ENCODE measurements at places on chromosomes 2 and 18. TPM values are rescaled to one million over a fixed set of nuclear protein-coding genes. Genes with fewer than 3 reads are reported as not detected.

SLC38A11 gene
- not detected for total RNA-seq

CTAGE1 gene
- total RNA-seq: not detected

GRCh38 chr2:137826373-137827372, 137.6 kb upstream of the HNMT start:
- H3K4me3 ChIP-seq: no peak overlapping the region
- DNase-seq: no peak
- no peaks in the 10 kb centered on the region for H3K4me1 ChIP-seq
- H3K27me3 ChIP-seq: no peaks in the 10 kb centered on the region

DSG2 gene
- total RNA-seq: 5.2 TPM

NDUFV2 gene
- 93.2 TPM for total RNA-seq

- DNase-seq: no peak
- H3K27ac ChIP-seq: no peak overlapping the region
- peaks cover 66% of the 10 kb centered on the region for H3K36me3 ChIP-seq
- no peak overlapping the region for H3K4me3 ChIP-seq
These were observed 35.6 kb downstream of the CEP192 start for GRCh38 chr18:13026583-13027270.

TGFA gene
- 7.2 TPM for total RNA-seq

RGPD4 gene
- not detected for total RNA-seq

DNA sequence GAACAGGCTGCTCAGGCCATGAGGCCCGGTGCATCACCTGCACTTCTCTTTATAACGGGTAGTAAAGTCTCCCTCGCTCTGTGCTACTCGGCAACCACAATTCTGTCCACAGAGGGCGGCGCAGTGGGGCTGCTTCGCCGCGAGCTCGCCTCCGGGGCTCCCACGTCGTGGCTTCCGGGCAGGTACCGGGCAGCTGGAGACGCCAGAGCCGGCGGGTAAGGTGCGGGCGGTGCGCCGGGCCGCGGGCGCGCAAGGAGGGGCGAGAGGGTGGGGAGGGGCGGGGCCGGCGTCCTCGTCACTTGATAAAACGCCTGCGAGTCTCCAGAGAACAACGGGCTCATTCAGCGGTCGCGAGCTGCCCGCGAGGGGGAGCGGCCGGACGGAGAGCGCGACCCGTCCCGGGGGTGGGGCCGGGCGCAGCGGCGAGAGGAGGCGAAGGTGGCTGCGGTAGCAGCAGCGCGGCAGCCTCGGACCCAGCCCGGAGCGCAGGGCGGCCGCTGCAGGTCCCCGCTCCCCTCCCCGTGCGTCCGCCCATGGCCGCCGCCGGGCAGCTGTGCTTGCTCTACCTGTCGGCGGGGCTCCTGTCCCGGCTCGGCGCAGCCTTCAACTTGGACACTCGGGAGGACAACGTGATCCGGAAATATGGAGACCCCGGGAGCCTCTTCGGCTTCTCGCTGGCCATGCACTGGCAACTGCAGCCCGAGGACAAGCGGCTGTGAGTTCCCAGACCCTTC, at the start of gene ITGA6:
Gene ITGA6 (plus strand): TSS at position 331 of the 734 bp plus-strand sequence.
- peak within 1 kb of the TSS; percentile 87 for H3K27ac ChIP-seq
- H3K27me3 ChIP-seq: no peaks in the 10 kb centered on the region
- H3K36me3 ChIP-seq: no peaks in the 10 kb centered on the region
- DNase-seq: peak; percentile 71
- H3K4me3 ChIP-seq: peak within 1 kb of the TSS; percentile 80

DNA sequence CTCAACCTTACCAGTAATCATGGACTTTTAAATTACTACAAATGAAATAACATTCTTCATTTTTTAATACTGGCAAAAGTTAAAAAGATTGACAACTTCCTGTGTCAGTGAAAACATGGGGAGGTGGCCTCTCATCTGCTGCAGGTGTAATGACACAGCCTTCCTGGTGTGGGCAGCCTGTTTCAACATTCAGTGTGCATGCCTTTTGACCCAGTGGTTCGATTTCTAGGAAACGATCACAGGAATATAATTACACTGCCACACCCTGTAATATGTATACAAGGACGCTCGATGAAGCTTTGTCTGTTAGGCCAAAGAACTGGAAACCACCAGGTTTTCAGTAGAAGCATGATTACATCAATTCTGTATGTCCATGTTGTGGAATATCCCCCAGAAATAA, 68.7 kb downstream of the MTHFD2 start:
- H3K4me3 ChIP-seq: no peak overlapping the region
- H3K36me3 ChIP-seq: peaks cover 4% of the 10 kb centered on the region
- H3K27me3 ChIP-seq: no peaks in the 10 kb centered on the region
- no peaks in the 10 kb centered on the region for H3K4me1 ChIP-seq
- H3K27ac ChIP-seq: no peak overlapping the region

- H3K27me3 ChIP-seq: no peaks in the 10 kb centered on the region
- no peaks in the 10 kb centered on the region for H3K4me1 ChIP-seq
- H3K4me3 ChIP-seq: no peak overlapping the region
- no peak for DNase-seq
These were observed 307.0 kb upstream of the CELF4 start for GRCh38 chr18:37872562-37872961.

GRCh38 chr2:141498561-141498960, 632.3 kb downstream of the LRP1B start:
- no peaks in the 10 kb centered on the region for H3K27me3 ChIP-seq
- no peaks in the 10 kb centered on the region for H3K4me1 ChIP-seq
- H3K27ac ChIP-seq: no peak overlapping the region

- H3K4me3 ChIP-seq: no peak overlapping the region
- H3K36me3 ChIP-seq: no peaks in the 10 kb centered on the region
- no peaks in the 10 kb centered on the region for H3K27me3 ChIP-seq
- H3K4me1 ChIP-seq: no peaks in the 10 kb centered on the region
- no peak overlapping the region for H3K27ac ChIP-seq
- DNase-seq: no peak
These were observed 471.5 kb downstream of the TXNL1 start for GRCh38 chr18:56166914-56167313.

- H3K27ac ChIP-seq: peak overlapping the region; percentile 68
- peak; percentile 39 for DNase-seq
- no peaks in the 10 kb centered on the region for H3K36me3 ChIP-seq
These were observed 204.0 kb upstream of the ID2 start for GRCh38 chr2:8477552-8478470.

SCN7A gene
- 37.8 TPM for total RNA-seq

GRCh38 chr2:141015341-141016047, 1115.3 kb downstream of the LRP1B start:
- no peak for DNase-seq
- no peaks in the 10 kb centered on the region for H3K4me1 ChIP-seq
- H3K36me3 ChIP-seq: no peaks in the 10 kb centered on the region
- H3K27ac ChIP-seq: no peak overlapping the region
- H3K27me3 ChIP-seq: no peaks in the 10 kb centered on the region
- H3K4me3 ChIP-seq: no peak overlapping the region

SLC5A7 gene
- 1.3 TPM for total RNA-seq

DNA sequence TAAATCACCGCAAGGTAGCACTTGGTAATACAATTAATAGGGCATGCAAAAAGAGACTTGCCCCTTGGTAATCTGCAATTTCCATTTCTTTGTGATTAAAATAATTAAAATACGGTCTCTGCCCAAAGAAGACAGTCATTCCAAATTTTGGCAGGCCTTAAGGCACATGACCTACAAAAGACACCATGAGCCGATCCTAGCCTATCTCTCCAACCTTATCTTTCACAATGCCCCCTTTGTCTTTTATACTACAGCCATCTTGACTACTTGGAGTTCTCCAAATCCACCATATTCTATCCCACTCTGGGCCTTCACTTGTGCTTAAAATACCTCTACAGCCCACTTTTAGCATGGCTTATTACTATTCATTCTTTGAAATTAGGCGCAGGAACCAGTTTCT, 23.3 kb downstream of the CFAP210 start:
- H3K4me1 ChIP-seq: no peaks in the 10 kb centered on the region
- H3K4me3 ChIP-seq: no peak overlapping the region
- no peaks in the 10 kb centered on the region for H3K36me3 ChIP-seq
- H3K27ac ChIP-seq: no peak overlapping the region

DNA sequence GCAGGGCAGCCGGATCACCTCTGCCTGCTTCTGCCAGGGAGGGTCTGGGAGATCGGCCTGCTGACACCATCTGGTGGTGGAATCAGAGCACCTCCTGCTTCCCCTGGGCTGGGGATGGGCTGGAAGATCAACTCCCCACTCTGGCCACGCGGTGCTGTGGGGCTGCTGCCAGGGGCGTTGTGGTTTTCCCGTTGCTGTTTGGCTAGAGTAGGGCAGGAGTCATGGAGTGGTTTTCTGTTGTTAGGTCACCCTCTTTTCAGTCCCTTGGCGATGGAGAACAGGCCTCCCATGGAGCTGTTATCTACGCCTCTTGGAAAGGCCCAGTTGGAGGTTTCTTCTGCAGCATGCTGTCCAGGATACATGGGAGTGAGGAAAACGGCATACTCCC, 15.2 kb downstream of the BCL2L11 start:
- no peaks in the 10 kb centered on the region for H3K36me3 ChIP-seq
- H3K4me1 ChIP-seq: no peaks in the 10 kb centered on the region
- no peaks in the 10 kb centered on the region for H3K27me3 ChIP-seq
- no peak overlapping the region for H3K4me3 ChIP-seq
- peak; percentile 27 for DNase-seq
- no peak overlapping the region for H3K27ac ChIP-seq

DNA sequence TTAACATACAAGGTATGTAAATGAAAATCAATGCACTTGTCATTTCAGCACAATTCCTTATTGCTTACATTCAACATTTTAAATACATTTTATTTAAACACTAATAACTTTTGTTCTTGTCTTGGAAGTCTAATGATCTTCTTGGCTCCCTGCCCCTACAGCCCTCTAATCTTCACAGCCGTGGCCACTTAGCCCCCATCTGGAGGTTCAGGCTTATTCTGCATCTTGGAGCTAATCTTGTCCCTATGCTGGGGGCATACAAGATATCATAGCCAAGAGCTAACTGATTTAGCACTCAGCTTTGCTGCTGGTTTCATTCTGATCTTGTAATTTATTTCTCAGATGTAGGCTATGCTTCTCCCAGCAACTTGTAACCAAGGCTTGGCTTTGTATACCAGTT, 140.8 kb downstream of the TMEFF2 start:
- H3K36me3 ChIP-seq: no peaks in the 10 kb centered on the region
- H3K27me3 ChIP-seq: no peaks in the 10 kb centered on the region
- H3K4me1 ChIP-seq: no peaks in the 10 kb centered on the region
- H3K27ac ChIP-seq: no peak overlapping the region

DNA sequence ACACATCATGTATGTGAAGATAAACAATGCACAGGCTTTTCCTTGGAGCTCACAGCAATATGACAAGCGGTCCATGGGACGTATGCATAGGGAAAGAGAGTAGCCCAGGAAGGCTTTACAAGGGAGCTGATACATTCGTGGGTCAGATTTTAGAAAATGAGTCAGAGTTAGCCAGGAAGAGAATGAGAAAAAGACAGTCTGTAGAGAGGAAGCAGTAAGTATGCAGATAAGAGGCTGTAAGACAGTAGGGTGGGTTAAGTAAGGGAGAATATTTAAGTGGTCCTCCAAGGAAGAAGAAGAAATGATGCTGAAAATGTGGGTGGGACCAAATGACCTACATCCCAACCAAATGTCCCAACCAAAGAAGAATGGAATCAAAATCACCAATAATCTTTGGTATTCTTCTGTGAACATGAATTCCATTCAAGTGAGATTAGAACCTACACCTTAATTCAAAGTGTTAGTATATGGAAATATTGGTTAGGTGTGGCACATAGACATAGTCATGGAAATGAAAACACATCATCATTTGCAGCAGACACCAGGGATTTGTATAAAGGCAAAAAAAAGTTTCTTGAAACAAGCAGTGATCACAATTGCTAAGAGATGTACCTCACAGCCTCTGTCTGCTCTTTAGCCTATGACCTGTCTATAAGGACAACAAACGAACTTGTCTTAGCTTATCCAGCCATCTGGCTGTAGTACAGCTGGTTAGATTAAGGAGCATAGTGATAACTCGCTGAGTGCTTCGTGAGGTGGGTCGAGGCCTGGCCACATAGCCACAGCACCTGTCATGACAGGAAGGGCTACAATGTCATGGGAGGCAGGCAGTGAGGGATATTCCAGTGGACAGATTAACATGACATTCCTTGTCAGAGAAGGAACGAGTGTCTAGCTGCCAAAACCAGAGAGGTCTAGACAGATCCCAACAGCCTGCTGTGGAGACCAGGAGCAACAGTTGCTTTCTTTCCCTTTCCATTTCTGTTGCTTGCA, 133.6 kb downstream of the ALK start:
- DNase-seq: no peak
- no peaks in the 10 kb centered on the region for H3K4me1 ChIP-seq
- H3K36me3 ChIP-seq: no peaks in the 10 kb centered on the region
- H3K27me3 ChIP-seq: no peaks in the 10 kb centered on the region

DNA sequence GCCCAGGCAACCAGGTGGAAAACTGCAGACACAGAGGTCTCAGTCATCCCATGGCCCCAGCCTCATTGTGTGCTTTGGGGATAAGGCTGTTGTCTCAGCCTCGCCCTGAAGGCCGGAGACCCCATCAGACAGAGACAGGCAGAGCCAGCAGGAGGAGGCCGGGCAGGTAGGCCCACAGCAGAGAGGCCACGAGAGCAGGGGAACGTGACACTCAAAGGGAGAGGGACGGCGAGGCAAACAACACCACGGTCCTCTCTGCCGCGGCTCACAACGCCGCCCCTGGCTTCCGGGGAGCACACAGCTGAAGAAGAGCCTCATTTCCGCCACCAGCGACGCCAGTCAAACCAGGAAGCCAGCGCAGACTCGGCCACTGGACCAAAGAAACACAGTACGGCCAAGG, 103.3 kb downstream of the ZNF516 start:
- H3K27me3 ChIP-seq: no peaks in the 10 kb centered on the region
- H3K4me3 ChIP-seq: no peak overlapping the region
- no peaks in the 10 kb centered on the region for H3K36me3 ChIP-seq
- no peak overlapping the region for H3K27ac ChIP-seq
- H3K4me1 ChIP-seq: peaks cover 6% of the 10 kb centered on the region

GRCh38 chr2:70785137-70785911, 5.1 kb downstream of the FIGLA start:
- DNase-seq: no peak
- no peak overlapping the region for H3K27ac ChIP-seq
- H3K4me3 ChIP-seq: no peak overlapping the region
- peaks cover 10% of the 10 kb centered on the region for H3K4me1 ChIP-seq
- H3K36me3 ChIP-seq: no peaks in the 10 kb centered on the region

DNA sequence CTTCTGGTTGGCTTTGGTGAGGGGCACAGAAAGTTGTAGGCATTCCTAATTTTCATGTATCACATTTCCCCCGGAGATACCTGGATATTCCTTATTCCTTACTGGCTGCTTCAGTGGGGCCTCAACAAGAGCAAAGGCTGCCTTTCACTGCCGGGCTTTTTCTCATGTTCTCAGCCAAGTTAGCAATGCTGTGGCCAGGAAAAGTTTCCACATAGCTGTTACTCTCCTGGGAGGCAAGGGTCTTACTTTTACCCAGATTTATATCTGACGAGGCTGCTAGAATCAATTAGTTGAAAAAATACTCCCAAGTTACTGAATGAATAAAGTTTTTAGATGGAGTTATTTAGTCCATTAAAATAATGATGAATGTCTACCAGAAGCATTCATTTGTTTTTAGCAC, 230.5 kb downstream of the ZNF407 start:
- H3K4me1 ChIP-seq: no peaks in the 10 kb centered on the region
- no peak overlapping the region for H3K4me3 ChIP-seq
- H3K27me3 ChIP-seq: no peaks in the 10 kb centered on the region
- no peak overlapping the region for H3K27ac ChIP-seq
